ENCODE measurements at places on chromosomes 2 and 18. TPM values are rescaled to one million over a fixed set of nuclear protein-coding genes. Genes with fewer than 3 reads are reported as not detected.

TMEM37 gene
- total RNA-seq: not detected

SEMA4F gene
- 5.6 TPM for total RNA-seq

C2orf49 gene
- 13.6 TPM for total RNA-seq

LRPPRC gene
- 34.6 TPM for total RNA-seq

C18orf54 gene
- total RNA-seq: 0.70 TPM

ERCC3 gene
- 30.0 TPM for total RNA-seq

FAM237A gene
- not detected for total RNA-seq

ZNF385B gene
- not detected for total RNA-seq

MSTN gene
- total RNA-seq: not detected
